DMS 273 treated with DMSO at 0.1 percent for 48 hours (cell line): ENCODE measurements at places on chromosomes 5 and 9.

DNA sequence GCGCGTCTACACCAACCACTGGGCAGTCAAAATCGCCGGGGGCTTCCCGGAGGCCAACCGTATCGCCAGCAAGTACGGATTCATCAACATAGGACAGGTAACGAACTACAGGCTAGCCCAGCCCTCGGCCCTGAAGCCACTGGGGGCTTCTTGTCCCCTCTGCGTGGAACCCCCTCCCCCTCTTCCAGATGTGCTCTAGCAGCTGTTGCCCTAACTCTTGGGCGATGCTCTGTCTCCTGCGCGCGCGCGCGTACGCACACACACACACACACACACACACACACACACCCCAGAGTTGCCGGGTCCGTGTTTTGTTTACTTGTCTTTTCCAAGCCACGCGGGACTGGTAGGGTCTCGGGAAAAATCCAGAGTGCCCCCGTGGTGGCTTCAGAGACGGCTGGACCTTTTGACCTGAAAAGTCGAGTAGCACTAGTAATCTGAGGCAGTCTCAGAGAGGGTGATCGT lies 836 bp downstream of the PCSK5 start:
- DNase-seq: no peak

GRCh38 chr5:116799401-116799800 lies 224.8 kb upstream of the SEMA6A start:
- DNase-seq: no peak

- no peak for DNase-seq
Measured at GRCh38 chr5:157468293-157468965, 8.4 kb downstream of the NIPAL4 start.

- DNase-seq: no peak
Measured at GRCh38 chr5:146538432-146538831, 22.4 kb upstream of the GPR151 start.

DNA sequence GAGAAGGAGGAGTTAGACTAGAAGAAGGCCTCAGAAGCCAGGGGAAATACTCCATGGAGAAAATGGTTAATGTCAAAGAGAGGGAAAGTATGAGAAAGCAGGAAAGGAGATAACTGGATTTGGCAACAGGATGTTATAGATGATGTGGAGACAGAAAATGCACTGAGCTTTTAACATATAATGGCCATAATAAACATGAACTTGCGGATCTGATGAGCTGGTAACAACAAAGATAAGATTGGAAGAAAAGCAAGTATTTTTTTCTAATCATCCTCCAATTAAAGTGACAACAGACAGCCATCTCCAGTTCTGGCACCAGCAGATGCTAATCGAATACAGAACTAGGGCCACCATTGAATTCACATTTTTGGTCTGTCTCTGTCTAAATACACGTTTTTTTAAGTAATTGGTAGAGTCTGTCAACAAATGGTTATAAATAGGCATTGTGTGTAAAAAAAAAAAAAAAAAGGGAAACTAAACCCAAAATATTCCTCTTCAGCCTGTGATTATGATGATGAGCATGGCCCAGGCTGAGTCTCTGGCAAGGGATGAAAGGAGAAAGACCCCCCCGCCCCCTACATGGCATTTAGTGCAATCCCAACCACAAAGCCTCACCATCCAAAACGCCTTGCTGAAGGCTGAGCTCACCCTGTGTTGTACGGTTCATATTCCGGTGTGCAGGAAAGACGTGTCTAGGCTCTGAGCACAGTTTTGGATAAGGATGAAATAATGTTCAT lies 149.5 kb upstream of the LHFPL2 start:
- no peak for DNase-seq

DNA sequence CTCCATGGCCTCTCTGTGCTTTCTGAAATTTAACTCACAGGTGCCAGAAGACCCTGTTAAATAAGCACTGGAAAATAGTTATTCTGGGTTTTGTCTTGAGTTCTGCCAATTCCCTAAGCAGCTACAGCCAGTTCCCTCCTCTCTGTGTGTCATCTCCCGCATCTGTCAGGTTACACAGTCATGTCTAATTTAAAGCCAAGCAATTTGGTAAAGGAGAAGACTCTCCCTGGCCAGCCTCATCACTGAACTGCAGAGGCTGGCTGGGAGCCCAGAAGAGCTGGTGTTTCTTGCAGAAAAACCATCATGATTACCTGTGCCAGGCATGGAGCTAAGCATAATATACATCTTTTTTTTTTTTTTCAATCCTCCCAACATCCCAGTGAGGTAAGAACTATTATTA lies 141.3 kb upstream of the ZNF366 start:
- no peak for DNase-seq
